Activated naive CD8-positive, alpha-beta T cell treated with anti-CD3 and anti-CD28 coated beads, Interleukin-2, amount 10 ng/mL, durations not matched to agents 7 days and 5 days (primary cell): ENCODE measurements at places on chromosomes 2 and 18.

DNA sequence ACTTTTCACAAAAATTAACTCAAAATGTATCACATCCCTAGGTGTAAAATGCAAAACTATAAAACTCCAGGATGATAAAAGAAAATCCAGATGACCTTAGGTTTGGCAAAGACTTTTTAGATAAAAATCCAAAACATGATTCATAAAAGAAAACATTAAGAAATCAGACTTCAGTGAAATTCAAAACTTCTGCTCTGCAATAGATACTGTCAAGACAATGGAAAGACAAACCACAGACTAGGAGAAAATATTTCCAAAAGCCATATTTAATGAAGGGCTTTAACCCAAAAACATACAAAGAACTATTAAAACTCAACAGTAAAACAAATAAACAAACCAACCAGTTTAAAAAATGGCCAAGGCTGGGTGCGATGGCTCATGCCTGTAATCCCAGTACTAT, 173.6 kb upstream of the SPOPL start:
- DNase-seq = no peak

DNA sequence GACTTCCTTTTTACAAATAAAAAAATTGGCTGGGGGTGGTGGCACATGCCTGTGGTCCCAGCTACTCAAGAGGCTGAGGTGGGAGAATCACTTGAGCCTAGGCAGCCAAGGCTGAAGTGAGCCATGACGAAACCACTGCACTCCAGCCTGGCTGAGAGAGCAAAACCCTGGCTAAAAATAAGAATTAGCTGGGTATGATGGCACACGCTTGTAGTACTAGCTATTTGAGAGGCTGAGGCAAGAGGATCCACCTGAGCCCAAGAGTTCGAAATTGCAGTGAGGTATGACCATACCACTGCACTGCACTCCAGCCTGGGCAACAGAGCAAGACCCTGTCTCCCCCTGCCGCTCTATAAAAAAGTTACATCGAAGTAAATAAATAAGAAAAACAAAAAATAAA, 33.7 kb downstream of the GFPT1 start:
- DNase-seq = no peak

- DNase-seq = no peak
Measured at GRCh38 chr2:98258906-98259305, 87.3 kb upstream of the CNGA3 start.

DNA sequence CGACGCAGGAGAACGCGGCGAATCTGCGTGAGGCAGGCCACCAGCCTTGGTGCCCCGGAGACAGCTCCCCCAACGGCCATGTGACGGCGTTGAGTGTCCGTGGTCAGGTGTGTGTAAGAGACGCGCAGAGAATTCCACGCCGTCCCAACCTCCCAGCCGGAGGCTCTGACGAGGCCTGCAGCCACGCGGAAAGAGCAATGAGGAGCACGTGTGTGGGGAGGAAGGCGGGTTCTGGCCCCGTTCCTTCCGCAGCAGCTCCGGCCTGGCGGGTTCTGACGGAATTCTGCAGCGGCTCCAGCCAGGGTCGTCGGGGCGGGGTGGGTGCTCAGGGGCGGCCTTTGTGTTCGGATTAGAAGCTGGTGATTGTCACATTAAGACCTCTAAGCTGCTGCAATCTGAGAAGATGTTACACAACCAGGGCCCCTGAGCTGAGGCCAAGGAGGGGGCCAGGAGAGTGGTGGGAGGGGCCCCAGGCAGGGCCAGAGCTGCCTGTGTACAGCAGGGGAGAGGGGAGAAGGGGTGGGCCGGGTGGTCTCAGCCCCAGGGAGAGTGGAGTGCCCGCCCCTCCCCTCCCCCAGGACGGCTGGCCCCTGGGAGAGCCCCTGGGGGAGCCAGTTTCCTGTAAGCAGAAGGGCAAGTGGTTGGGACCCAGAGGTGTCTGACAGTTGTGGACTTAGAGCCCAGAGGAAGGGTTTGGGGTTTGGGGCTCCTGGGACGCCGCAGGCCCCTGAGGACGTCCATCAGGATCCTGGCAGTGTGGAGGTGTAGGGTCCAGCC, 5.1 kb upstream of the GAL3ST2 start:
- peak; percentile 32 for DNase-seq

DNA sequence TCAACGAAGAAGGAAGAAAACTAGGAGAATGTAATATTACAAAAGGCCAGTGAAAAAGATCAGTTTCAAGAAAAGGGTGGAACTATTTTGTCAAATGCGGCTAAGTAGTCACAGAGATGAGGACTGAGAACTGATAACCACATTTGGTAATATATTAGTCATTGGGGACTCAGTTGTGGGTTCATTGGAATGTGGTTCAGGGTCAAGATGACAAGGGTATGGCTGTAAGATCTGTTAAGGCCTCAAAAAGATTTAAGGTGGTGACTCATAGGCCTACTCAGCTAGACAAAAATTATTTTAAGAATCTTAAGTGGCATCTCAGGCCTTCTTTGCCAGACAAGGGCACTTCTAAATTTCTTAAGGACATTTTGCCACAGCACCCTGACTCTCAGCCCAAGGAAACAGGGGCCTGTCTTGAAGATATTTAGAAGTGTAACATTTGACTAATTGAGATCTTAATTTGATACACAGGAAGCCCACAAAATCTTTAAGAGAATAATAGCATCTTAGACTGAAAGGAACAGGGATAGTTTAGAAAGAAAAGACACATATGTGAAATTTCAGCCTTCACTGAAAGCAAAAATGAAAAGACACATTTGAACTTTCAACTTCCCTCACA, 81.3 kb downstream of the STRADB start:
- no peak for DNase-seq

- DNase-seq = no peak
Measured at GRCh38 chr2:239788576-239789098, 236.5 kb downstream of the NDUFA10 start.

- no peak for DNase-seq
Measured at GRCh38 chr2:150656002-150656401, 168.5 kb upstream of the RND3 start.

DNA sequence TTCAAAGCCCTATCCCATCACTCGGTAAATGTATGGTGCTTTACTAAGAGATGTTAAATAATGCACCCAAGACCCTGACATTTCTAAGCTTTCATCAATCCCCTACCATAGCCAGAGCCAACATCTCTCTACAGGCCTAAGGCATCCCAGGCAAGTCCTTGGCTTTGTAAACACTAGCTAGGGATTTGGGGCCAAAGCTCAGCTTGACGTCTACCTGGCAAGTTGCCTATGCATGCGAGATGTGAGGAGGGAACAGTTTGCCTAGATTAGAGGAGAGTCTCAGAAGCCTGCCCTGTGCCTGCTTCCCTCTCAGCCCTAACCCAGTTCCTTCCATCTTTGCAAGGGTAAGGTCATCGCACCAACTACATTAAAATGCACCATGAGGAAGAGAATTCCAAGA, 221.5 kb upstream of the NCKAP5 start:
- DNase-seq = no peak

- no peak for DNase-seq
Measured at GRCh38 chr2:146893500-146894041, 951.3 kb upstream of the ACVR2A start.
